ENCODE measurements at places on chromosomes 12 and 14. TPM values are rescaled to one million over a fixed set of nuclear protein-coding genes. Genes with fewer than 3 reads are reported as not detected.
A peak's percentile ranks its signal among the peaks of the same experiment; 100 is the strongest.

DNA sequence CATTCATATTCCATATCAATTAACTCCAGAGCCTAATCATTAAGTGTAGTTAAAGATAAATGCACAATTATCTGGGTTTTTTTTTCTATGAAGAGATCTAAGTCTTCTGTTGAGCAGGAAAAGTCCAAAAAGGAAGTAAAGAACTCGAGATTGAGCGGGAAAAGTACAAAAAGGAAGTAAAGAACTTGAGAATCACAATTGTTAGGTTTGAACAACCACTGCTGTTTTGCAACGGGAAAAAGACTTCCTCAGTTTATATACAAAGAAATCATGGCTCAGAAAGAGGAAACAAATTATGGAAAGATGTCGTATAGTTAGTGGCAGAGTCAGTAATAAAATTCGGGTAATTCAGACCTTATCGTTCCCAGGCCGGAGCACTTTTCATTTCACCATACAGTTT lies 63.3 kb downstream of the PPP1R12A start:
- DNase-seq = no peak

DNA sequence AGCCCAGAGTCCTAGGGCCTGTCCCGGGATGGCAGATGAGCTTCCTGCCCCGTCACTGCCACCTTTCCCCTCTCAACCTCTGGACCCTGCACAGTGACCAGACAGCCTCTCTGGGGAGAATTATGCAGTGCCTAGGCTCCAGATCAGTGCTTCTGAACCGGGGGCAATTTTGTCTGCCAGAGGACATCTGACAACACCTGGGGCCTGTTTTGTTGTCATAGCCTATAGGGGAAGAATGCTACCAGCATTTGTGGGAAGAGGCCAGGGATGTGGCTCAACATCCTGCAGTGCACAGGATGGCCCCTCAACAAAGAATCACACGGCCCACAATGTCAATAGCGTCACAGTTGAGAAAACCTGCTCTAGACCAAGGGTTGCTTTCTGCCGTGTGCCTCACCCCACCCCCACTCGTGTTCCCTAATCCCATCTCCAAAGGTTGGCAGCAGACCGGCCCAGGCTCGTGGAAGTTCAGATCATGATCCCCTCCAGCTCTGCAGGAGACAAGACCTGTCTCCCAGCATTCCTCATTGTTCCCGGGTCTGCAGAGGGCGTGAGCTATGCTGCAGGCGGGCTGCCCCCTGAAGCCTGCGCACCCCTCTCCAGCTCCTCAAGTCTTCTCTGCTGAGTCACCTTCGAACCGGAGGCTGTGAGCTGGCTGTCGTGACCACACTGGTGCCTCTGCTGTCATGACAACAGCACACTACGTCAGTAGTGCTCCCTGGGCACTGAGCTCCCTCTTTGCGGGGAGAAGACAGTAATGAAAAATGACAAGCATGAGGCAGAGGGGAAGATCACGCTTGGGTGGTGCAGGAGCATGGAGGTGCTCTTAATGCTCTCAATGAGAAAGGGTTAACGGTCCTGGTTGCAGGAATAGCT lies 2.0 kb upstream of the GAPDH start:
- no peak for DNase-seq

DNA sequence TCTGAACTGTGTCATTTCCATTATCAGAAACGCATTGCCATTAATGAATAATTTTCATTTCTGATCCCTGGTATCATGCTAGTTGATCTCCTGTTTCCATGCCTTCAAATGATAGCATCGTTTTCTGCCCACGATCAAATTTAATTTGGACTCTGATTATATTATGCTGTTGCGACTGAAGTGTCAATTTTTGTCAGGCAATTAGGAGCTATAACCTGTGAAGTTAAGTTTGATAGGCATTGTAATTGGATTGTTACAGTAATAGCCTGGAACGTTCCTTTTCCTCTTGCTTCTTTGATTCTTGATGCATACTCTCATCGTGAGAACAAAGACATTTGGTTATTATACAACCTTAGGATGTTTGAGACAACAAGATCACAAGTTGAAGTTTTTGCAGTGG lies 356.3 kb downstream of the VRK1 start:
- DNase-seq = no peak

DNA sequence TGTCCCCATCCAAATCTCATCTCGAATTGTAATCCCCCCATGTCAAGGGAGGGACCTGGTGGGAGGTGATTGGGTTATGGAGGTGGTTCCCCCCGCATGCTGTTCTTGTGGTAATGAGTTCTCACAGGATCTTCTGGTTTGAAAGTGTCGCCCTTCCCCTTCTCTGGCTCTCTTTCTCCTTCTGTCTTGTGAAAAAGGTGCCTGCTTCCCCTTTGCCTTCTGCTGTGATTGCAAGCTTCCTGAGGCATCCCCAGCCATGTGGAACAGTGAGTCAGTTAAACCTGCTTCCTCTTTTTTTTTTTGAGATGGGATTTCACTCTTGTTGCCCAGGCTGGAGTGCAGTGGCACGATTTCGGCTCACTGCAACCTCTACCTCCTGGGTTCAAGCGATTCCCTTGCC lies 104.0 kb downstream of the CCDC91 start:
- DNase-seq = no peak

- no peak for DNase-seq
These were observed 97.1 kb upstream of the SRRM4 start for GRCh38 chr12:118884226-118884625.

DNA sequence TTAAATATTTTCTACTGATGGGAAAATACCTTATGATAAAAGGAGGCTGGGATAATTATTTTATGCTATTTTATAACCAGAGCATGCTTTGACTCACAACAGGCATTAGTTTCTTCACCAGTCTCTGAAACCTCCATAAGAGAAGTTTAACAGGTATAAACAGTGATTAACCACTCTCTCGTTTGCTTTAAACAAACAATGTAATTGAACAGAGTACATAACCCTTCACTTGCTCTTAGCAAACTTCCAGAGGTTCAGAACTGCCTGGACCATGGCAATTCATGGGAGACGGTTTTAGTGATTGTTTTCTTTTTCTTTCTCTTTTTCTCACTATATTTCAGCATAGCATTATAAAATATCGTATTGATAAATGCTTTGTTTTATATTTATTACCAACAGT lies 35.3 kb downstream of the CFAP251 start:
- DNase-seq = no peak

The NCOR2 gene
- total RNA-seq = 318 TPM

DNA sequence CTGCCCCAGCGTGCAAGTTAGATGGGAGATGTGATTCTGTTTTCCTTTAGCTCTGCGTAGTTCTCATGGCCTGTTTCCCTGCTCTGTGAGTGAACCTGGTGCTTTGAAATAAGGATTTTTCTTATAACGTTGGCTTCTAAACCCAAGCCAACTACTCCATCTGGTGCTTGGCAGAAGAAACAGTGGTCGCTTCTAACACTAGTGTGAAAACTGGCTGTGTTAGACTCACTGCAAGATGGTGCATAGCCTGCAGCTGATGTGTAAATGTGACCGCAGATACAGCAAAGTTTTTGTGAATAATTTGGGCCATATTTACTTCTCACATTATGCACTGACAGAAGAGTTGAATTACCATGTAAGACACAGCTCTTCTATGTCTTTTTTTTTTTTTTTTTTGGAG lies 12.2 kb downstream of the GTF2H3 start:
- no peak for DNase-seq

The PTPRR gene
- 1.4 TPM for total RNA-seq

DNA sequence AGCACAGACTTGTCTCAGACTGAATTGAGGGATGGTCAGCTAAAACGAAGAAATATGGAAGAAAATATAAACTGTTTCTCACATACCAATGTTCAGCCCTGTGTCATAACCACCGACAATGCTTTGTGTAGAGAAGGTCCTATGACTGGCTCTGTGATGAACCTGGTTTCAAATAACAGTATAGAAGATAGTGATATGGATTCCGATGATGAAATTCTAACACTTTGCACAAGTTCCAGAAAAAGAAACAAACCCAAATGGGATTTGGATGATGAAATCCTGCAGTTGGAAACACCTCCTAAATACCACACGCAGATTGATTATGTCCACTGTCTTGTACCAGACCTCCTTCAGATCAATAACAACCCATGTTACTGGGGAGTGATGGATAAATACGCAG lies 7.9 kb upstream of the MAPK1IP1L start:
- DNase-seq = no peak

- no peak for DNase-seq
These were observed 765 bp upstream of the NFYB start for GRCh38 chr12:104138797-104139152.

- DNase-seq = peak; percentile 63
These were observed at the start of gene NYNRIN for GRCh38 chr14:24398653-24399446. NYNRIN (plus strand) TSS chr14:24399003; CDS start chr14:24399247, 244 bp downstream.

- no peak for DNase-seq
These were observed 332 bp upstream of the TBC1D30 start for GRCh38 chr12:64824130-64824499.

DNA sequence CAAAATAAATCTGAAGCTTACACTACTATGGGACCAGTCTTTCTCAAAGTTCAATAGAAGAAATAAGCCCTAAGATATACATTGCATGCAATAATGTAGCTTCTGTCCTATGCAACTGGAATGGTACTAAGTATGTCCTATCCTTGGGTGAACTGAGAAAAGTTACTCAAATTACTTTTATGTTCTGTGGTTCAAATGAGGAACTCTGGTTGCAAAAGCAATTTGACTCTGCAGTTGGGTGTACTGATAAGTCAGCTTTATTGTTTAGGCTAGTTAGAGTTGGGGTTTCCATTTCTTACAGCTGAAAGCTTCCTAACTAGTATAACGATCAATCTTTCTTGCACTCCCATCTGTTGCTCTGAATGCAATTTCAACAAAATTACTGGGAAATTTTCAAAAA lies 29.2 kb downstream of the GPR135 start:
- DNase-seq = no peak

The PLEKHH1 gene
- total RNA-seq = 4.6 TPM

DNA sequence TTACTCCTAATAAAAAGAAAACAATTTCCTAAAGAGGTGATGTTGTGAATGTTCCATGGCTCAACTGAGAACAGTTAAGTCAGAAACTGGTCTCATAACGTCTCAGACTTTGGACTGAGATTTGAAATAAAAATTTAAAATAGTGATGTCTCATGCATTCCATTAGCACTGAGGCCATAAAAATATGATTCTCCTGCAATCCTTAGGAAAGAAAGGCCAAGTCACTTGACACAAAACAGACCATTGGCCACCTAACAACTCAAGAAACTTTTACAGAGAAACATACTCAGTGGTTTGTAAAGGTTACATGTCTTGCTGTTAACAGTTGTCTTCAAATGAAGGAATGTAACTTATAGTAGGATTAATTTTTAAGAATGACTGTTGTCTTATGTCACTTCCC lies 58.1 kb downstream of the STAB2 start:
- no peak for DNase-seq

The RPS6KL1 gene
- 2.0 TPM for total RNA-seq

The SMCO2 gene
- 0.47 TPM for total RNA-seq

The AHNAK2 gene
- 10.8 TPM for total RNA-seq

The SLC25A21 gene
- 0.38 TPM for total RNA-seq

GRCh38 chr14:104184911-104185499 lies 46.6 kb downstream of the KIF26A start:
- DNase-seq = no peak

The ATP2A2 gene
- total RNA-seq = 156 TPM

DNA sequence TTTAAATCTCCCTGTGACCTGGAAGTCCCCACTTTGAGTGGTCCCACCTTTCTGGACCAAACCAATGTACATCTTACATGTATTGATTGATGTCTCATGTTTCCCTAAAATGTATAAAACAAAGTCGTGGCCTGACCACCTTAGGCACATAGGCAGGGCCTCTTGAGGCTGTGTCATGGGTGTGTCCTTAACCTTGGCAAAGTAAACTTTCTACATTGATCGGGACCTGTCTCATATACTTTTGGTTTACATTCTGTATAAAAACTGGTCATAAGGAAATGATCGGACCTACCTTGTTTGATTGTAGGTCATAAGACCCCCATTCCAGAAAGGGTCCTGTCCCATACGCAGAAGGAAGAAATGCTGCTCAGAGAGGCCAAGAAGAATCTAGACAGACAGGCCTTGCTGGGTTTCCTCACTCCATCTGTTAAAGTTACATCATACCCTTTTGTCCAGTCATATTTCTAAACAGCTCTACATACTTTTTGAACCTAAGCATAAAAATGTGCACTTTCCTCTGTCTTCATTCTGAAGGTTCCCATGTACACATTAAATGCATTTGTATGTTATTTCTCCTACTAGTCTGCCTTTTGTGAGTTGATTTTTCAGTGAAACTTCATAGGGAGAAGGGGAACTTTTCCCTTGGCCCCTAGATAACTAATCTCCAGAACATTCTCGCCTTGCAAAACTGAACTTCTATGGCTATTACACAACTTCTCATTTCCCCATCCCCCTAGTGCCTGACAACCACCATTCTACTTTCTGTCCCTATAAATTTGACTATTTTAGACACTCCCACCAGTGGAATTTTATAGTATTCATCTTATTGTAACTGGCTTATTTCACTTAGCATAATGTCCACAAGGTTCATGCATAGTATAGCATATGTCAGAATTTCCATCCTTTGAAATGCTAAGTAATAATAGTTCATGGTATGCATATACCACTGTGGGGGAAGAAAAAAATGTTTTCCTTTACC lies 30.2 kb upstream of the CPM start:
- no peak for DNase-seq

The NTF3 gene
- 1.2 TPM for total RNA-seq

- no peak for DNase-seq
These were observed 187.8 kb downstream of the DACT1 start for GRCh38 chr14:58825606-58826005.

- no peak for DNase-seq
These were observed 647.1 kb upstream of the FLRT2 start for GRCh38 chr14:84882830-84883229.

The ALDH2 gene
- 499 TPM for total RNA-seq

The KLRB1 gene
- 4.3 TPM for total RNA-seq

DNA sequence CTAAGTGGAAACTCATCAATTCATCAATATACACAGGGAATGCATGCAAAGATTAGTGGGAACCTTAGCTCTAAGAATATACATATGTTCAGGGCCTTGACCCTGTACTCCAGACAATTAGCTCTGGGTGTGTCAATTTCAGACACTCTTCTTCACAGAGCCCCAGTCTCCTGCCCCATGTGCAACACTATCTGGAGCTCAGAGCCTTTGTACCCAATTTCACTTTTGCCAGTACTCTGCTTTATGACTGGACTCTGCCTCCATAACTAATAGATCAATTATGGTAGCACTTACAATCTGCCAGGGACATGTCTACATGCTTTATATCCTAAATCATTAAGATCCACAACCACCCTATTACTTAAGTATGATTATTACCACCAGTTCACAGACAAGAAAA lies 152.5 kb upstream of the PLEKHG7 start:
- DNase-seq = no peak

The DAO gene
- not detected for total RNA-seq

The UNG gene
- 20.5 TPM for total RNA-seq

- no peak for DNase-seq
These were observed 128.1 kb downstream of the PAPOLA start for GRCh38 chr14:96630281-96630680.

The TCTN2 gene
- 14.5 TPM for total RNA-seq

- DNase-seq = no peak
These were observed 54.3 kb downstream of the BMP4 start for GRCh38 chr14:53902307-53902706.

GRCh38 chr14:99280852-99281251 lies 8.9 kb upstream of the BCL11B start:
- no peak for DNase-seq

Measured in lower lobe of right lung (tissue), 2 donors.